ENCODE measurements at places on chromosomes 16 and 17. TPM values are rescaled to one million over a fixed set of nuclear protein-coding genes. Genes with fewer than 3 reads are reported as not detected.

The STARD3 gene
- total RNA-seq: 53.6 TPM

The RRAD gene
- 1.3 TPM for total RNA-seq

The CCT6B gene
- total RNA-seq: 1.3 TPM

The HS3ST3A1 gene
- 3.7 TPM for total RNA-seq

GRCh38 chr16:64089697-64090096 is 1032.2 kb downstream of the CDH11 start:
- DNase-seq: no peak

DNA sequence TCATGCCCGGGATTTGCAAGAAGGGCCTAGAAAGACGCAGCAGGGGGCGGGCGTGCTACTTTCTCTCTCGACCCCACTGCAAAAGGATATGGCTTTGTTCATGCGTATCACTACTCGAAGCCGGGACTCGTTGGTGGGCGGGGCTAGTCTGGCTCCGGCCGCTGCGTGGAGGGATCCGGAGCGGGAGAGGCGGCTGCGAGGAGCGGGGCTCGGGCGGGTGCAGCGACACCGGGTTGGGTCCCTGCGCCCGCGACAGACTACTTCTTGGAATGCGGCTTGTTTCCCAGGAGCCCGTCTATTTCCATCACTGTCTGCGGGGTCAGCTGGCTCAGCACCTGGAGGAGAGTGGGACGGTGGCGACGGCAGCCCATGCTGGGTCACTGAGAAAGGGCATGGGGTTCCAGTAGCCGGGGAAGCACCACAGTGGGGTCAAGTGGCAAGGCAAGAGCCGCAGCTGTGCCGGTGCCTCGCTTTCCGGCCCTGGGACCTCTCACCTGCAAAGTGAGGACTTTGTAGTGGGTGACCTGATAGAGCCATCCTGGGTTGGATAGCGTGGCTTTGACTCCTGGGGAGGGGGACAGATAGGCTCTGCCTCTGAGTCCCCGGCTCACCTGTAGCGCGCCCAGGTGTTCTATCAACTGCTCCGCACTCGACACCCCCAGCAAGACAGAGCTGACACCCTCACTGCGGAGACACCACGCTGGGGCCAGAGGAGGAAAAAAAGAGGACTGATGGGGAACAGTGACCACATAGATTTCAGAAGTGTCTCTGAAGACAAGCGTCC is 6.6 kb downstream of the KCNAB3 start:
- peak; percentile 95 for DNase-seq

- DNase-seq: no peak
Observed at GRCh38 chr16:69276148-69277115, 34.7 kb upstream of the VPS4A start.

- DNase-seq: peak; percentile 73
Observed at GRCh38 chr17:76993651-76994050, 125.4 kb downstream of the MGAT5B start.

DNA sequence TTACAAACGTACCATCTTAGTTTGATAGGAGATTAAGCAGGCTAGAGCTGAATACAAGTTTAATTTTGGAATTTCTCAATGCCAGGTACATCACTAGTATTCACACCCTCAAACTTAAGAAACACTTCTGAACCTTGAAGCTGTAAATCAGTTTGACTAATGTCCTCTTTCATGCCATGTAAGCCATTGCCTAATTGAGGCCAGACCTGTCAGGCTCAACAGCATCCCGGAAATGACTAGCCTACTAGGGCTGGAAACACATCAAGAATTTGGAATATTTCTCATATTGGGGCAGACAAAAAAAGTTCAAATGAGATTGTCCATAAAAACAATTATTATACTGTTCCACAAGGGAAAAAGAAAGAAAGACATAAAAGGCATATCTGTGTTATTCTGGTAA is 1.7 kb downstream of the USP32 start:
- DNase-seq: no peak

- DNase-seq: peak; percentile 59
Observed at GRCh38 chr17:39757176-39757662, 19.5 kb downstream of the GRB7 start.

DNA sequence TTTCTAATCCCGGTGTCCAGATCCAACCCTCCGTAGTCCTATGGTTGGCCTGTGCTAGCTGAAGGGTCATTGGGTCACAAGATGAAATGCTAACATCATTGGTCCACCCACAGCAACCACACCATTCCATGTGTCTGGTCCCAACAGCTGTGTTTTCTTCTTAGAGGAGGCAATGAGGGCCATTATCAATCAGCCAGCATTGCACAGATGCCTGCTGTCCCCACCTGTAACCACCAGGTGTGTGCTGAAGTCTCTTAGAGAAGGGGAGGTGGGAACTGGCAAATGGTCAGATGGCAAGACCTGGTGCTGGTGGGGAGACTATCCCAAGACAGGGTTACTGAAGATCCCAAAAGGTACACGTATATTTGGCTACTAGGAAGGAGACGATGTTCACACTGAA is 37.4 kb downstream of the HIC1 start:
- no peak for DNase-seq

GRCh38 chr16:60064026-60064425 is 1329.9 kb upstream of the GOT2 start:
- no peak for DNase-seq

DNA sequence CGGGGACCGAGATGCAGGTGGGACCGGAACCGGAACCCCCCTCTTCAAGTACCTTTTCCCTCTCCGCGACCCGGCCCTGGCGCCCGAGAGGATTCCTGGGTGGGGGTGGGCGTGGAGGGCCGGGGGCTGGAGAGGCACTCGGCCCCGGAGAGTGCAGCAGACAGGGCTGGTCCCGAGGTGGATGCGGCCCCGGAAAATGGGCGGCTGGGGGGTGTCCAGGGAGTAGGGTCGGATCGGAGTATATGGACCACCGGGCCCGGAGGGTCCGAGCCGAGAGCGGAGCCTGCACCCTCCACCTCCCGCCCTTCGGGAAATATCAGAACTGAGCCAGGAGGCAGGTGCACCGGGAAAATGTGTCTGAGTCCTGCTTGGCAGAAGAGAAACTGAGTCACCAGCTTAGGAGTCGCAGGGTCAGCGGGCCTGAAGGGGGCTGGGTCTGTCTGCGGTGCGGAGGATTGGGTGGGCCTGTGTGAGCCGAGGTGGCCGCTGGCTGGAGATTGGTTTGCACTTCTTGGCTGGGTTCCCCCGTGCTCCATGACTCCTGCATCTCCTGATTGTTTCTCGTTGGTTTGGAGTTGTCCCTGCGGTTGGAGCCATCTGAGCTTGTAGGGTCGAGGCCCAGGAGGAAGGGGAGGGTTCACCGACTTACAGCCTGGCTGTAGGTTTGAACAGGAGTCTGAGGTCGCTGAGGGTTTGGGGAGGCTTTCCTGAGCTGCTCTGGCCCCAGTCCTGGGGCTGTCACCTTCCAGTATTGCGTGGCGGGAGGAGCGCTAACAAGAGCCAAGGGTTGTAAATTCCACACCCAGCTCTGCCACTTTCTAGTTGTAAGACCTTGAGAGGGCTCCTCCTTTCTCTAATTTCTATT is 518 bp downstream of the SH2B1 start:
- DNase-seq: peak; percentile 69

- no peak for DNase-seq
Observed at GRCh38 chr17:37661400-37662014, 18.3 kb upstream of the DDX52 start.

All from activated CD4-positive, alpha-beta T cell treated with anti-CD3 and anti-CD28 coated beads, Interleukin-2, amount 10 ng/mL, durations not matched to agents 24 days and 14 days (primary cell).